Upper lobe of right lung (tissue), 1 donor: ENCODE measurements at places on chromosomes 2 and 18.

DNA sequence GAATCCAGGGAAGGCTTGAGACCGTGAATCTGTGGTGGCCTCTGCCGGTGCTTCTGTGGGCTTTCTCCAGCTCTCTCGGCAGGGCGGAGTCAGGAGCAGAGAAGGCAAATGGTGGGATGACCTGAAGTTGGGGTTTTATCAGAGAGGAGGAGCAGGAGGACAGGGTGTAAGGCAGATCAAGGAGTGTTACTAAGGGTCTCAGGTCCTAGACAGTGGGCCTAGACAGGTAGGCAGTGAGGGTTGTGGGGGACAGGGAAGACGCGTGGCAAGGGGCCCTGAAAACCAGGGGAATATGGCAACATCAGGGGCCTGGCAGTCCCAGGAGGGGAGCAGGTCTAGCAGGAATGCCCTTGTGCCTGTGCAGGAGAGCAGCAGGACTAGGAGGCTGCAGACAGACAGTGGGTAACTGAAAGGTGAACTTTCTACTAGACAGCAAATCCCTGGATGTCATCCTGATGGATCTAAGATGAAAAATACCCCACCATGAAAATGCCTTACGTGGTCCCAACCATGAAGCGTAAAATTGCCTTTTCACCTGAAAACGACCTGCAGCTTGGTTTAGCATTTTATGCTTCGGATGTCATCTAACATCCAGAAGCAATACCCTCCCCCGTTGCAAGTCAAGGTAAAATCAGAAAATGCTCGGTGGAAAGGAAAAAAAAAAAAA is 42.1 kb downstream of the SRSF7 start:
- peaks cover 5% of the 10 kb centered on the region for H3K36me3 ChIP-seq
- H3K4me3 ChIP-seq, result no peak overlapping the region
- H3K27me3 ChIP-seq, result no peaks in the 10 kb centered on the region
- DNase-seq, result no peak

DNA sequence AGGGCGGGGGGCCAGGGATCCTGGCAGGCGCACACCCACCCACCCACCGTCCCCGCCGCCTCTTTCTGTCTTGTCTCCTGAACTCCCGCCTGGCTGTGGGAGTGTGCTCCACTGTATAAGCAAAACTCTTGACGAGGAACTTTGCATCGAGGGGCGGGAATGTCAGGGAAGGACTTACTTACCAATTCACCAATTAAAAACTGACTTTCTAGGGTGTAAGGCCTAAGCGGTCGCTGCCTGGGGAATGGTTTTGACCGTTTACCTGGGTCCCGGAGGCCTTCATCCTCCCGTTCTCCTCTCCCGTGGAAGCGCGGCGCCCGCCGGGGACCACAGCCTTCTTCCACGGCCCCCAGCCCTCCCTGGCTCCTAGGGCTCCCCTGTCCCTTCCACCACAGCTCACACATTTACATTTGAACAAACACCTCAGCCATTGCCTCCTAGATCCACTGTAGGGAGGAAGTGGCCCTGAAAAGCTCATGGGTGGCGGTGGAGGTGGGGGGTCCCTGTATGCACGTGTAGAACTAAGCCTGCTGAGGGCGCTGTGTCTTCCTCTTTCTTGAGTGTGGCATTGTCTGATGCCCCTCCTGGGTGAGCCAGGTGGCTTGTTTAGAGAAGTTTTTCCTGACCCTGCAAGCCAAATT is 8.9 kb downstream of the ASIC4 start:
- H3K4me1 ChIP-seq, result peaks cover 10% of the 10 kb centered on the region
- peaks cover 94% of the 10 kb centered on the region for H3K27me3 ChIP-seq
- H3K4me3 ChIP-seq, result no peak overlapping the region
- H3K36me3 ChIP-seq, result no peaks in the 10 kb centered on the region
- DNase-seq, result no peak

DNA sequence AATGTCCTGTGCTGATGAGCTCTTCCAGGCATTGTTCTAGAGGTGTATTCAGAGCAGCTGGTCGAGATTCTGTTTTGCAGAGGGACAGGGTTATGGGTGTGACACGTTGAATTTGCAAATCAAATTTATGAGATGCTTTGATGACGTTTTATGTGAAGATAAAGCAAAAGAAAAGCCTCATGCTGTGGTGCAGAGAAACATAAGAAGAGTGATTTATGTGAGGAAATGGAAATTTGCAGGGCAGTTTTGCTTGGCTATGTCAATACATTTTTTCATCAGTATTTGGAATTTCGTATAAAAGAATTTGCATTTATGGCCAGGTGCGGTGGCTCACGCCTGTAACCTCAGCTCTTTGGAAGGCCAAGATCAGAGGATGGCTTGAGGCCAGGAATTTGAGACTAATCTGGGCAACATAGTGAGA is 36.4 kb downstream of the TSN start:
- H3K4me1 ChIP-seq, result no peaks in the 10 kb centered on the region
- no peak for DNase-seq
- H3K36me3 ChIP-seq, result no peaks in the 10 kb centered on the region
- no peaks in the 10 kb centered on the region for H3K27me3 ChIP-seq
- no peak overlapping the region for H3K27ac ChIP-seq

DNA sequence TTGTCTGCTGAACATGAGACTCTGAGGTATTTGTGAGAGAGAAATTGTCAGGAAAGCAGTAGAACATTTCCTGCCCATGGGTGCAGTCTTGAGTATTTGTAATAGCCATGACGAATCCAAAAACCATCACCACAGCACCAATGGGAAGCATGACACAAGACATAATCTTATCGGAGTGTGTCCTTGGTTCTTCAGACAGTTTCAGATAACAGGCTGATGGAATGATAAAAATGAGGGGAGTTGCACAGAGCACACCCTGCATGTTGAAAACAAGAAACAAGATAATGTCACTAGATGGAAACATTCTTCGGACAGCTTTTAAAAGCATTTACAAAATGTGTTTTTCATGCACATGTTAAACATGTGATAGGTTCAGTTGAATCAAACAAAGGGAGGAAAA is 56.9 kb downstream of the SLC38A11 start:
- DNase-seq, result no peak
- H3K27ac ChIP-seq, result peak overlapping the region; percentile 45
- no peaks in the 10 kb centered on the region for H3K27me3 ChIP-seq
- no peaks in the 10 kb centered on the region for H3K36me3 ChIP-seq
- H3K4me1 ChIP-seq, result no peaks in the 10 kb centered on the region

DNA sequence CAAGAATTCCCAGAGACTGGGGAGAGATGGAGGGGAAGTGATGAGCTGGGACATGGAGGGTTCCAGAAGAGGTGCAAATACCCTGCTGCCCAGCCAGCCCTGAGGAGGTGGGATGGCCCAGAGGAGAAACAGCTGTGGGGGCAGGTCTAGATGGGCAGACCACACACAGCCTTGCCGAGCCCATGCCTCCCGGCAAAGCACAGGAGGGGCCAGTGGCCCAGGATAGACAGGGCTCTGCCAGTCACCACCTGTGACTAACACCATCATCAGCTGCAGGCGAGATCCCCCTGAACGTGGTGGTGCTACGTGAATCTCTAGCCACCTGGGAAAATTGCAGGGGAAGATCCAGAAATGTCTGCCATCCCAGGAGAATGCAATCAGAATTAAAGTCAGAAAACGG is 39.4 kb downstream of the SCTR start:
- H3K27me3 ChIP-seq, result no peaks in the 10 kb centered on the region
- H3K4me1 ChIP-seq, result peaks cover 38% of the 10 kb centered on the region
- no peaks in the 10 kb centered on the region for H3K36me3 ChIP-seq
- no peak overlapping the region for H3K27ac ChIP-seq
